ENCODE measurements at places on chromosomes 4 and X.

- no peak for DNase-seq
Measured at GRCh38 chr4:80043541-80043940, 29.5 kb downstream of the ANTXR2 start.

DNA sequence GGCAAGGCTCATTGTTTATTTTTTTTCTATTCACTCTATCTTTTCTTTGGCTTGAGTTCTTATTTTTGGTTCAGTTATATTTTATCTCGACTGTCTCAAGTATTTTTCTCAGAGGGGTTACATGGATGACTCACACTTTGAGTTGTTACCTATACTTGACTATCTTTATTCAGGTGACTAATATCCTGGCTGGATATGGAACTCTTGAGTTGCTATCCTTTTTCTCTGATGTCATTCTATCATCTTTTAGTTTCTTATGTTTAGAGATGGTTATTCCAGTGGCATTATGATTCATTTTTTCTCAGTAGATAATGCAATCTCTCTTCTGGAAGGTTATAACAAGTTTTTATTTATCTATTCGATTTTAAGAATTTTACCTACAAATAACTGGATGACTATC, 117.9 kb downstream of the COX18 start:
- DNase-seq = no peak

DNA sequence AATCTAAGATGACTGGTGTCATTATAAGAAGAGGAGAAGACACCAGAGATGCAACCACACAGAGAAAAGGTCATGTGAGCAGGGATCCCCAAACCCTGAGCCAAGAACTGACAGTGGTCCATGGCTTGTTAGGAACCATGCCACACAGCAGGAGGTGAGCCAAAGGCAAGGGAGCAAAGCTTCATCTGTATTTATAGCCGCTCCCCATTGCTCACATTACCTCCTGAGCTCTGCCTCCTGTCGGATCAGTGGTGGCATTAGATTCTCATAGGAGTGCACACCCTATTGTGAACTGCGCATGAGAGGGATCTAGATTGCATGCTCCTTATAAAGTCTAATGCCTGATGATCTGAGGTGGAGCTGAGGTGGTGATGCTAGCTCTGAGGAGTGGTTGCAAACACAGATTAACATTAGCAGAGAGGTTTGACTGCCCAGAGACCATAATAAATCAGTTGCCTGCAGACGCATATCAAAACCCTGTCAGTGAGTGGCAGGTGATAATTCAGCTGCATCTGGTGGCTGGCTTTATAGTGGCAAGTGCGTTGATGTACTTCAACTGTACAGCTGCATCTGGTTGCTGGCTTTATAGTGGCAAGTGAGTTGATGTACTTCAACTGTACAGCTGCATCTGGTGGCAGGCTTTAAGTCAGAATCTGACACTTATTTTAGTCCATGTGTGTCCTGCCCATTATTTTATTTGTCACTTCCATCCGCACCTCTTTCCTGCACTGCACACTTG, 19.8 kb upstream of the CXCL2 start:
- DNase-seq = no peak

DNA sequence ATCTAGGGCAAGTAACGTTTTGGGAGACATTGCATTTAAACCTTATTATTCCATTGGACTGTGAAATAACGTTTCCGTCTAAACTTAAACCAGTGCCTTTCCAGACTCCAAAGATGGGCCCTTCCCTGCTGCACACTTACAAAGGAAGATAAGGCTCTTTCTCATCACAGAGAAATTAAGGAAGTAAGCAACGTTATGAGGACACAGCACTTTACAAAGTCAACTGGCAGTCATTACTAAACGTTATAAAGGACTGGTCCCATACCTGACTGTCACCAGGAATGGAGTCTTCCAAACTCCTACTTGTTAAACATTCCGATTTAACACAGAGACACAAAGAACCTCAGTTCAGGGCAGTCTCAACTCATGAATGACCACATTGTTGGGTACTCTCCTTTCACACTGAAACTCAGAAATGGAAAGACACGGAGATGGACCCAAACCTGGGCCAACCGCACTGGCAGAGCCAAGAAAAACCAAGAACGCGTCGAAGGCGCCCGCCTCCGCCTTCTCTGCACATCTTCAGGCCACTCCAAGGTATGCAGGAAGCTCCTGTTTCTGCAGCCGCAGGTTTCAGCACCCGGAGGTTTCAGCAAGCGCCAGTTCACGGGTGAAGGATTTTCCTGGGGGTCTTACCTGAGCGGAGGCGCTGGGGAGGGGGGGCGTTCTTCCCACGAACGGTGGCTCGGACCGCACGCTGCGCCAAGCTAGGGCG, 670 bp downstream of the PAPSS1 start:
- DNase-seq = no peak

- DNase-seq = no peak
Measured at GRCh38 chrX:78555401-78555980, 103.6 kb downstream of the RTL3 start.

GRCh38 chr4:6621556-6621927, 18.9 kb upstream of the MRFAP1 start:
- no peak for DNase-seq

- no peak for DNase-seq
Measured at GRCh38 chrX:444305-444704, 57.6 kb upstream of the PPP2R3B start.

DNA sequence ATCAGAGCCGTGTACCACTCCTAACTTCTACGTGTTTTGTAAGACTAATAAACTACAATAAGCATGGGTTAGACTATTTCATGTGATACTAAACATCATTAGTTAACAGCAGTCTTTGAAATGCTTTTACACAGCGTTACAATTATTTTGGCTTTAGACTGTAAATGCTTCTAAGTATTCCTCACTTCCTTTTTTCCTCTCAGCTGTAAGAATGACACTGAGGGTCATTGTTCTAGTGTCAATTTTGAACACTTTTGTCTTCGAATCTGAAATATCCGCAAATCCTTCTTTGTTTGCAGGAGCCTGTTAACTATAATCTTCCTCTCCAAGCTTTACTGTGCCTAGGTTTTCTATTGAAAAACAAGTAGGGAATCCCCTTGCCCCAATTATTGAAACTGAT, 1.5 kb downstream of the ABCE1 start:
- no peak for DNase-seq
